ENCODE measurements at places on chromosomes 6 and 20. TPM values are rescaled to one million over a fixed set of nuclear protein-coding genes. Genes with fewer than 3 reads are reported as not detected.

The PCK1 gene
- total RNA-seq: 0.63 TPM

- DNase-seq: no peak
- H3K4me3 ChIP-seq: no peak overlapping the region
- no peaks in the 10 kb centered on the region for H3K36me3 ChIP-seq
- H3K27me3 ChIP-seq: no peaks in the 10 kb centered on the region
- no peaks in the 10 kb centered on the region for H3K4me1 ChIP-seq
Measured at GRCh38 chr6:97047473-97048201, 123.1 kb downstream of the KLHL32 start.

The PABPC1L gene
- 2.1 TPM for total RNA-seq

The SYCP2L gene
- total RNA-seq: 2.9 TPM

DNA sequence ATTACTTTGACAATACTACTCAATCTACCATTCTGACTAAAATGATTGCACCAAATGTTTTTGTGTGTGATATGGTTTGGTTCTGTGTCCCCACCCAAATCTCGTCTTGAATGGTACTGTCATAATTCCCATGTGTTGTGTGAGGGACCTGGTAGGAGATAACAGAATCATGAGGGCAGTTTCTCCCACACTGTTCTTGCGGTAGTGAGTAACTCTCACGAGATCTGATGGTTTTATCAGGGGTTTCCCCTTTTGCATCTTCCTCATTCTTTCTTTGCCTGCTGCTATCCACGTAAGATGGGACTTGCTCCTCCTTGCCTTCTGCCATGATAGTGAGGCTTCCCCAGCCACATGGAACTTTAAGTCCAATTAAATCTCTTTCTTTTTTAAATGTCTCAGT lies 20.8 kb downstream of the SYCP2 start:
- no peak overlapping the region for H3K27ac ChIP-seq
- H3K27me3 ChIP-seq: peaks cover 4% of the 10 kb centered on the region
- no peak overlapping the region for H3K4me3 ChIP-seq
- DNase-seq: no peak
- H3K4me1 ChIP-seq: no peaks in the 10 kb centered on the region
- H3K36me3 ChIP-seq: no peaks in the 10 kb centered on the region

The BHLHE23 gene
- not detected for total RNA-seq

- H3K36me3 ChIP-seq: no peaks in the 10 kb centered on the region
- no peak for DNase-seq
- no peak overlapping the region for H3K27ac ChIP-seq
- no peaks in the 10 kb centered on the region for H3K4me1 ChIP-seq
- no peak overlapping the region for H3K4me3 ChIP-seq
Measured at GRCh38 chr6:151175662-151176445, 63.9 kb upstream of the AKAP12 start.
